ENCODE measurements at places on chromosomes 16 and 17.
A peak's percentile ranks its signal among the peaks of the same experiment; 100 is the strongest.

DNA sequence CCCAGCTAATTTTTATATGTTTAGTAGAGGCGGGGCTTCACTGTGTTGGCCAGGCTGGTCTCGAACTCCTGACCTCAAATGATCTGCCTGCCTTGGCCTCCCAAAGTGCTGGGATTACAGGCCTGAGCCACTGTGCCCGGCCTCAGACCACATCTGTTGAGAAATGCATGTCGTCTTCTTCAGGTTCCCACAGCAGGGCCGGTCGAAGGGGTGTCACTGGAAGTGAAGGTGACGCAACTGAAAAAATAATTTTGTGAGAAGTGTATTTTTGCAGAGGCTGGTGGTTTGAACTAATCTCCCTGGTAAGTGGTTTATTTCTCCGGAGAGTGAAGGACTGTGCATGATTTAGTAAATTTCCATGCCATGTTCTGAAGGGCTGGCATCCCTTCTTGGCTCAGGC, 33.4 kb upstream of the IL34 start:
- DNase-seq = no peak

DNA sequence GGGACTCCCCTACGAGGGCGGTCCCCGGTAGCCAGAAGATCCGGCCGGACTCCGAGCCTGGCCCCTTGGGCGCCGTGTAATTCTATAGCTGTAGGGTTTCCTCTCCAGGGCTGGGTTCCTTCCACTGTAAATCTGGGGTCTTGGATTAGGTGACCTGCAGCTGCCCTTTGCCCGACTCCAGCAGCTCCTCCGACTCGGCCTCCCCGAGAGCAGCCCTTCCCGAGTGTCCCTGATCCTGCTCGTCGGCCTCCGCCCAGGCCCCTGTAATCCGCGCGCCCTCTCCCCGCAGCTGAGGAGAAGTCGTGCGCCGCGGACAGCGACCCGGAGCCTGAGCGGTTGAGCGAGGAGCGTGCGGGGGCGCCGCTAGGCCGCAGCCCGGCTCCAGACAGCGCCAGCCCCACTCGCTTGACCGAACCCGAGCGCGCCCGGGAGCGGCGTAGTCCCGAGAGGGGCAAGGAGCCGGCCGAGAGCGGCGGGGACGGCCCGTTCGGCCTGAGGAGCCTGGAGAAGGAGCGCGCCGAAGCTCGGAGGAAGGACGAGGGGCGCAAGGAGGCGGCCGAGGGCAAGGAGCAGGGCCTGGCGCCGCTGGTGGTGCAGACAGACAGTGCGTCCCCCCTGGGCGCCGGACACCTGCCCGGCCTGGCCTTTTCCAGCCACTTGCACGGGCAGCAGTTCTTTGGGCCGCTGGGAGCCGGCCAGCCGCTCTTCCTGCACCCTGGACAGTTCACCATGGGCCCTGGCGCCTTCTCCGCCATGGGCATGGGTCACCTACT, 5.5 kb downstream of the TBX2 start:
- no peak for DNase-seq

GRCh38 chr17:7440834-7441195, 1.5 kb downstream of the FGF11 start:
- no peak for DNase-seq

GRCh38 chr16:25834101-25834500, 142.3 kb downstream of the HS3ST4 start:
- no peak for DNase-seq

DNA sequence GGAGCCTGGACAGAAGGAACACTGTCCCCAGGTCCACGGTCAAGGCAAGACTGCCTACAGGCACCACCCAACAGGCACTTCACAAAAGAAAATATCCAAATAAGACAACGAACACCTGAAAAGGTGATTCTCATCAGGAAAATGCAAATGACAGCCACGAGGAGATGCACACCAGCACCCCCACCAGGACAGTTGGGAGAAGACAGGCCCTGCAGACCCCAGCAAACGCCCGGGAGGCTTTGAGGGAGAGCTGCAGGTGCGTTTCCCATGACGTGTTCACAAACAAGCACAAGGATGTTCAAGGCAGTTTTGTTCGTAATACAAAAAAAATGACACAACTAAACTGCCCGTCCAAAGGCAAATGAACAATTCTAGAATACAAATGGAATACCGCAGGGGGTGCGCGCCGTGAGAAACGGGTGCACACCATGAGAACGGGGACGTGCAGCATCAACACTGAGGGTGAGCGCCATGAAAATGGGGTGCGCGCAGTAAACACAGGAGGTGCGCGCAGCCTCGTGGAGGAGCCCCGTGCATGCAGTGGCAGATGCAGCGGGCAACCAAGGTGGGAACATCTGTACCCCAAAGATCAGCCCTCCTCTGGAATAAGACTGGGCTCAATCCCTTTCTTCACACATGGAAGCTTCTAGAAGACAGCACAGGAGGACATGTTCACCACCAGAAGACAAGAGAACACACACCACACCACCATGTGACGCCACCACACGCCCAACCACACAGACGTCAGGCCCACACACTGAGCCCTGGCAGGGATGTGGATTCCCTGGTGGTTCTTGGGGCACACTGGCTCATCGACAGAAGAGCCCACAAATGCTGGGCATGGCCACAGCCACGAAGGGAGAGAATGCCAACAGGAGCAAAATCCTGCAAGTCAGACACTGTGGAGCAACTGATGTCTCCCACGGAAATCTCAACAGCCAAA, 91.2 kb downstream of the ZNF778 start:
- DNase-seq = no peak

DNA sequence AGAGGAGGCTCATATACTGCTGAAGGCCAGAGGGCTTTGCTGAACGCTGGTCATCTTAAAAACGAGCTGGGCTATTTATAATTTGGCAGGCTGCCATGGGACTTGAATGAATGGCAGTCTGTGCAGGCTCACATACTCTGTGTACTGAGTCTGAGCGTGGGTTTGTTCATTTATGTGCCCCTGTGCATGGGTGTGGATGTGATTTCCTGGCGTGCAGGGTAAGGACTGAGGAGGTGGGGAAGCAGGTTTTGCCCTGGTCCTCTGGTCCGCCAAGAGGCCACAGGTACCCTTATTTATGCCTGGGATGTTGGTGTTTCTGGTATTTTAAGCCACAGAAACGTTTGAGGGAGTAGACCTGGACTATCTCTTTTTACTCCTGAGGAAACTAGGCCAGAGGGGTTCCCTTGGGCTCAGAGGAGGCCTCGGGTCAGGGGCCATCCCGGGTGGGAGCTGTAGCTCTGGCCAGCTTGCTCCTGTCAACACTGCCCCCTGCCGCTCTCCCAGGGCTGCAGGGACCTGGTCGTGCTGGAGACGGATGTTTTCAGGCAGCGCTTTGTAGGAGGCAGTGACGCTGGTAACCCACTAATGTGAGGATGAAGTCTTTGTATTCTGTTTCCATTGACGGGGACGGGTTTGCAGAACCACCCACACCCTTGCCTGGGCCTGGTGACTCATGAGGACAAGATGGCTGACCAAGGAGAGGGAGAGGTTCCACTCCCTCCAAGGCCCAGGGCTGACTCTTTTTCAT, 184.4 kb downstream of the MSI2 start:
- DNase-seq = peak; percentile 50

- no peak for DNase-seq
These were observed 32.4 kb downstream of the WIPI1 start for GRCh38 chr17:68424861-68425260.

Measured in activated CD4-positive, CD25-positive, alpha-beta regulatory T cell treated with anti-CD3 and anti-CD28 coated beads, Interleukin-2, amount 50 U/mL, for 16 hours (primary cell).